Stimulated activated naive B cell treated with anti-CD40 and anti-IgM and Interleukin-4, amounts not matched to agents 10 μg/mL and 1 μg/mL and 100 μg/mL, for 72 hours (primary cell): ENCODE measurements at places on chromosomes 5 and 9.
A peak's percentile ranks its signal among the peaks of the same experiment; 100 is the strongest.

DNA sequence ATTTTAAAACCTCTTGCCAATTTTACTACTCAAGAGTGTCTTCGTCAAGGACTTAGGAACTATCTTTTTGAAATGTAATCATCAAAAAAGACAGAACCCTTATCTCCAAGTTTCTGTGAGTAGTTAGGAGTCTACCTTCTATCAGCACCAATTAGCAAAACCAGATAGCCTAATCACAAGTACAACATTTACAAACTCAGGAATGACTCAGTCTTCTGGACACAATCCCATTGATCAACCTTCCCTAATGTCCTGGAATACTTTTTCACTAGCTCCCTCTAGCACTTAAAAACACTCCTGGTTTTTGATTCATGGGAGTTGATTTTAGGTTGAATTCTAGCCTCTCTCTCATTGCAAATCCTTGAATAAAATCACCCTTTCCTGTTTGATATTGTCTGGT lies 680.7 kb downstream of the PRR16 start:
- no peak for DNase-seq

GRCh38 chr9:13001989-13002580 lies 227.3 kb downstream of the LURAP1L start:
- DNase-seq = no peak

DNA sequence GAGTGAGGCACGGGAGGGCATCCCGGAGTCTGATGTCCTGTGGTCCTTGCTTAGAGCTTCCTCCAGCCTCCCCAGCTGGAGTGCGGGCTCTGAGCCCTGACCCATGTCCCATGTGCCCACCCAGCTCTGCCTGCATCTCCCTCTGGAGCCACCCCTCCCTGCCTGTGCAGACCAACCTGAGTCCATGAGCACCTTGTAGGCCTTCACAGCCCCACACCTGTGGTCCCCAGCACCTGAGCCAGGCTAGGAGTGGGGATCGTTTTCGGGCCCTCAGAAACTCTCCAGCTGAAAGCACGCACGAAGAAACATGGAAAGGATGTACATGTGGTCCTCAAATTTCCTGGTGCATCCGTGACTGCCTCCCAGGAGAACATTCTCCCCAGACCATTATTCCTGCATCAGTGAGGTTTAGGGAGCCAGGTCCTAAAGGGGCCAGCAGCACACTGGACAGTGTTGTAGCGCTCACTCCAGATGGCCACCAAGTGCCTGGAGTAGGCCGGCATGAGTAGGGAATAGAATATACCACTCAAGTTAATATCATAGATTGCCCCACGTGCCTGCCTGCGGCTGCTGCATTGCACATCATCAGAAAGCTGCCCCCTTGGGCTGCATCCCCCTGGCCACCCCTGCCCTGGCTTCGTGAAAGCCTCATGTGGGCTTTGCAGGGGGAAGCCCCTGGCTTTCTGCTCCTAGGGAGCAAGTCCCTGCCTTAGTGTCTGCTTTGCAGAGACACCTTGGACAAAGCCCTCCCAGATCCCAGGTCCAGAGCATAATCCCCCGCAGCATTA lies 80.6 kb downstream of the WNK2 start:
- no peak for DNase-seq

GRCh38 chr5:139649082-139649991 lies 1.2 kb downstream of the CXXC5 start:
- no peak for DNase-seq

GRCh38 chr9:26296910-26297572 lies 595.6 kb downstream of the CAAP1 start:
- no peak for DNase-seq

DNA sequence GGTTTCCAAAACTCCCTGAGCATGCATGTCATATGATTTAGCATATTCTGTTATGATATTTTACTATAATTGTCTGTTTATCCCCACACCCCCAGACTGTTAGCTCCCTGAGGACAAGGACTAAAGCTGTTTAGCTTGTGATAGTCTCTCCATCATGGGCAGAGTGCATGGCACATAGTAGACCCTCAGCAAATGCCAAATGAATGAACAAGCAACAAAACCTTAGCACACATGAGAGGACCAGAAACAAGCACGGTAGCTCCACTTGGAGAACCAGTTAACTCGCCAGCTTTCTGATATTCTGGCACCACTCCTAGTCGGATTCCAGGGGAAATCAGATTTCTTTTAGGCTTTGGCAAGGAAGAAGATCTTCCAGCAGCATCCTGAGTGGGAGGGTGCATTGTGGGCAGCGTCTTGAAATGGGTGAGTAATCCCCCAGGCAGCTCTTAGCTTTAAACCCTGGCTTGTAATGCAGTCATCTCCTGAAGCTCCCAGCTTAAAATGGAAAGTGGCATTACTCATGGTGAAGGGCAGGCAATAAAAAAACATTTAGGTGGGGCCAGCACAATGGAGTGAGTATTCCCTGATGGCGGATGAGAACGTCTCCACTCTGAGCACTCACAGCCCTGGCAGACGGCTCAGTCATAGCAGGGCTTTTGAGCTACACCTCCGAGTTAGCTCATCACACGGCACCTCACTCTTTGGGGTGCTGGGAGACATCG lies 41.1 kb downstream of the FGF1 start:
- no peak for DNase-seq

- no peak for DNase-seq
These were observed 58.9 kb downstream of the ANKRD33B start for GRCh38 chr5:10622810-10623209.

- peak; percentile 4 for DNase-seq
These were observed 22.8 kb downstream of the PTCH1 start for GRCh38 chr9:95494022-95494415.

- no peak for DNase-seq
These were observed 3.2 kb downstream of the TOR4A start for GRCh38 chr9:137280474-137281344.

- no peak for DNase-seq
These were observed 79.0 kb downstream of the DAP start for GRCh38 chr5:10681731-10682679.
